ENCODE measurements at places on chromosomes 2 and 18.
A peak's percentile ranks its signal among the peaks of the same experiment; 100 is the strongest.

- DNase-seq, result no peak
Measured at GRCh38 chr2:233342301-233342700, 12.0 kb upstream of the DGKD start.

GRCh38 chr2:4831751-4832150 is 860.4 kb upstream of the SOX11 start:
- DNase-seq, result peak; percentile 8

DNA sequence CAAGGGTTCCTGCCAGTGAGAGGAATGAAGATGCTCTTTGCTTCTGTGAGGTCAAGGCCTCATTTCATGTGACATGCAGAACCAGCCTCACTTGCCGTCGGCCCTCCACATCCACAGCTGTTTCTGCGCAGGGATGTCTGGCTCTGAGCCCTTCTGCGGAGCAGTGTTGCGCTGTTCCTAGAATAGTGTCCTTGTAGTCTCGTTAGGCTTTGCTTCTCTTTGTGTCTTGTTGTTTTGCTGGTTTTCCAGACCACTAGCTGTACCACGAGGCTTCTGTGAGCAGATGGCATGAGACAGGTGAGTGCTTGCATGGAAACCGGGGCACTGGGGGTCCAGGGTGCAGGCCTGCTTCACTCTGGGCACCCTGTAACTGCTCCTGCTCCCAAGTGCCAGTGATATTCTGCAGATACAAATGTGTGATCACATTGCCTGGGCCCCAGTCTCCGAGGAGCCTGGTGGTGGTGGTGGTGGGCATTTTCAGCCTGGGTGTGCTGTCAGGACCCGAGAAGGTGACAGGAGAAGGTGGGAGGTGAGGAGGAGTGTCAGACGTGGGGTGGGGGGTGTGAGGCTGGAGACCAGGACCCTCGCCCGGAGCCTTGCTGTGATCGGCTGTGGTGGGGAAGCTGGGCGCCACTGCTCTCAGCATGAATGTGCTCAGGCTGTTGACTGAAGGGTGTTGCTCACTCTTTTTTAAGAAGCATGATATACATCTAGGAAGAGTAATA is 34.3 kb downstream of the LDLRAD4 start:
- DNase-seq, result no peak

- no peak for DNase-seq
Measured at GRCh38 chr18:48607056-48607984, 68.5 kb downstream of the CTIF start.

GRCh38 chr2:150166313-150167051 is 321.0 kb downstream of the RND3 start:
- no peak for DNase-seq

- DNase-seq, result no peak
Measured at GRCh38 chr2:97745474-97746174, 32.2 kb downstream of the ZAP70 start.

GRCh38 chr2:24435391-24436316 is 55.4 kb upstream of the NCOA1 start:
- peak; percentile 53 for DNase-seq
